H1 (cell line): ENCODE measurements at places on chromosomes 5 and 9. TPM values are rescaled to one million over a fixed set of nuclear protein-coding genes. Genes with fewer than 3 reads are reported as not detected.

DNA sequence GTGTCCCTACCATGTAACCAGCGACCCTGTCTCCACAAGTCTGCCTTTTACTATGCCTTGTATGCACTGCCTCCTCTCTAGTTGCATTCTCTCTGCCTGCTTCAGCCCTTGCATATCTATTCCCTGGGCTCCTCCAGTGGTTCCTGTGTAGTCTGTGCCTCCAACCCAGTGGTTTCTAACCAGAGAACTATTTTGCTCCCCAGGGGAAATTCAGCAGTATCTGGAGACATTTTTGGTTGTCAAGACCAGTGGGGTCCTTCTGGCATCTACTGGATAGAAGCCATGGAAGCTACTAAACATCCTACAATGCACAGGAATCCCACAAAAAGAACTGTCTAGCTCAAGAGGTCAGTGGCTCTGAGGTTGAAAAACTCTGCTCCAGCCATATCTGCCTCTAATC lies 224.1 kb upstream of the RASEF start:
- DNase-seq, result no peak

DNA sequence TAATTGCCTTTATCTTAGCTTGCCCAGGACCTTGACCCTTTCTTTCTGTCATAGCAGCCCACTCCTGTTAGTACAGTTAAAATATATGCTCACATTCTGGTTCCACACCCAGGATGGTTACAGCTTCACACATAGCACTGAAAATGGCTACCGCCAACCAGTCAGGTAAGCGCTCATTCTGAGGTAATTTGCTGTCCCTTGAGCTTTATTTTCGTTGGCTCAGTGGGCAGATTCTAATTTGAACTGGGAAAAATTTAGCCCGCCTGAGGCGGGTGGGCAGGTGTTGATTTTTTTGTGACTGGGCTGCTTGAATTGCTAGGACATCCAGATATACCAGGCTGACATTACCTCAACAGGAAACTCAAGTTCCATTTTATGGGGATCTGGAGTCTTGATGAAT lies 137.5 kb downstream of the KCTD16 start:
- no peak for DNase-seq

The MAMDC2 gene
- 15.3 and 15.4 TPM in 2 replicates for total RNA-seq

The C5orf58 gene
- total RNA-seq, result 1.4 and 1.6 TPM in 2 replicates

DNA sequence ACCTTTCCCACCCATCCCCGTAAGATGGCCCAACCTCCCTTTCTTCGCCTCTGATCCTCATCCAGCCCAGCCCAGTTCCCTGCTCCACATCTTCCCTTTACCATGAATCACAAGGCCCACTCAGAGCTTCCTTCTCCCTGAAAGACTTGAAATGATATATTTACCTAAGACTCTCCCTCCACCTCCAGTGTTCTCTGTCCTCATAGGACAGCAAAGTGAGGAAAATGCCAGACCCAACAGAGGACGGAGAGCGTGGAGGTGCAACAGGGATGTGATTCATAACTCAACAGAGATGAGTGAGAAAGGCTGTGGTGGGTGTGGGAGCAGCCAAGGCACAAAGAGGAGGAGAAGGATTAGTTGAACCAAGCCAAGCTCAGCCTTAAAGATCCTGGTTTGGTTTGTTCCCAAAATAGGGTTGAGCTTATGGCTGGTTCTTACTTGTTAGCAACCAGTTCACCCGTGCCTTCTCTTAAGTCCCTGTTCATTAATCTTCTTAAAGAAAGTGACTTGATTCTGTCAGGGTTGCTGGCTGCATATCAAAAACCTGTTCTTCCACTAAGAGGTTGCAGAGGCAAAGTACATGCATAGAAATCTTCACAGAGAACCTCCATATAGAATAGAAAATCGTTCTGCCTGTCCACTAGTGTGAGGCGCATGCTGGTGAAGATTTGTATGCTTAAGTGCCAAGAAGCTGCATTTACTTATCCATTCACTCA lies 183.2 kb downstream of the ACTL7B start:
- DNase-seq, result no peak

- no peak for DNase-seq
Observed at GRCh38 chr5:114450437-114450836, 88.6 kb downstream of the KCNN2 start.

DNA sequence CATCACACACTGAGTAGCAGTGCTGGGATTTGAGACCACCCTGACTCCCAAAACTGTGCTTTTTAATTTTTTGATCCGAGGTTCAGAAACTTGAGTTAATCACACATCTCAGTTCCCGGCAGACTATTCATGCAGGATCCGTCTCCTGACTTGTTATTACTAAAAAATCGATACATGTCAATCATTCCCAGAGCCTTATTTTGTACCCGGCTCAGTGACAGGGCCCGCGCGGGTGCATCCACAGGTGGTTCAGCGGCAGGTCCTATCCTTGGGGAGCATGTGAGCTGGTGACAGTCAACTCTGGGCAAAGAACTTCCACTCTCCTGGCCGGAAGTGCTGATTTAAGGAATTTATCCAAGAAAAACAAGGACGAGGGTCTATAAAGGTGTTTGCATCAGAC lies 95.9 kb upstream of the MVB12B start:
- DNase-seq, result no peak

DNA sequence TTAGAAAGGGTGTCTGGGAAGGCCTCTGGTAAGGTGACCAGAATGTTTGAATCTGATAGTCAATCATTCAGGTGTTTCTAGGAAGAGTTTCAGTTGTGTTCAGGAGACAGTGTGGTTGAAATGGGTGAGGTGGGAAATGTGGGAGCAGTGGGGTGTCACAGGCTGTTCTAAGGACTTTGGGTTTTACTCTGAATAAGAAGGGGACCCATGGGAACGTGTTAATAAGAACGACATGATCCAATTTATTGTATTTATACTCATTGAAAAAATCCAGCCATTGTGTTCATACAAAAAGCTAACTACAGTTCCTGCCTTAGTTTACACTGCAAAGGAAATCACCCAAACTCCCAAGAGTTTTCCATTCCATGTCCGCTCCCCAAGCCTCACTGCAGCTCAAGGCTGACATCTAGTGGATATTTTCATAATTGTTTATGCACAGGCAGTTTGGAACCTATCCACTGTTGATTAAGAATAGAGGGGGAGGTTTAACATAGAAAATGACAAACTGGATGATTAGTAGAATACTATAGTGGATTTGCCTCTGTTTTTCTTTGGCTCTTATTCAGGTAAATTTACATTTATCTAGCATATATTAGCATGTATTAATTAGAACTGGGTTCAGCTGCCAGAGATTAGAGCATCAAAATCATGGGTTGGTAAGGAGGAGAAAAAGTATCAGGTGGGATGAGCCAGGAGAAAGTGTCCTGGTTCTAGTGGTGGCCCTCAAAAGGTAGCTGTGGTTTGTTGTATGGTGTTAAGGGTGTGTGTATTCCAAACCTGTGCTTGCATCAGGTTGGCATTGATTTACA lies 17.7 kb downstream of the CAVIN4 start:
- no peak for DNase-seq
